Mammary epithelial cell (primary cell): ENCODE measurements at places on chromosomes 2 and 18.

GRCh38 chr2:3902131-3902530 is 198.8 kb downstream of the DCDC2C start:
- no peak for DNase-seq

DNA sequence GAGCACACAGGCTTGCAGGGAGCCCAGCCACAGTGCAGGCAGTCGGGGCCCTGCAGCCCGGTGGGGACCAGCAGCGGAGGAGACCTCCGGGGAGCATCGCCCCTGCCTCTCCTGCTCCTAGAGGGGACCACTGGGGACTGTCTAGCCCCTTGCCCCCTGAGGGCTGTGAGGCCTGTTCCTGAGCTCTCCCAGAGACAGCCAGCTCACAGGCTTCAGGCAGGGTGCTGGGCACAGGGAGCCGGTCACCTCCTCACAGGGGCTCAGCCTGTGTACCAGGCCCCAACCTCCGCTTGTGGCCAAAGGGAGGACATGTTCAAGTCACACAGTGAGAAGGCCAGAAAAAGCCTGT is 3.5 kb upstream of the NMUR1 start:
- no peak for DNase-seq

GRCh38 chr2:12106440-12107080 is 360.1 kb downstream of the LPIN1 start:
- peak; percentile 20 for DNase-seq

- peak; percentile 100 for DNase-seq
These were observed 5.3 kb upstream of the VPS4B start for GRCh38 chr18:63427558-63427957.

DNA sequence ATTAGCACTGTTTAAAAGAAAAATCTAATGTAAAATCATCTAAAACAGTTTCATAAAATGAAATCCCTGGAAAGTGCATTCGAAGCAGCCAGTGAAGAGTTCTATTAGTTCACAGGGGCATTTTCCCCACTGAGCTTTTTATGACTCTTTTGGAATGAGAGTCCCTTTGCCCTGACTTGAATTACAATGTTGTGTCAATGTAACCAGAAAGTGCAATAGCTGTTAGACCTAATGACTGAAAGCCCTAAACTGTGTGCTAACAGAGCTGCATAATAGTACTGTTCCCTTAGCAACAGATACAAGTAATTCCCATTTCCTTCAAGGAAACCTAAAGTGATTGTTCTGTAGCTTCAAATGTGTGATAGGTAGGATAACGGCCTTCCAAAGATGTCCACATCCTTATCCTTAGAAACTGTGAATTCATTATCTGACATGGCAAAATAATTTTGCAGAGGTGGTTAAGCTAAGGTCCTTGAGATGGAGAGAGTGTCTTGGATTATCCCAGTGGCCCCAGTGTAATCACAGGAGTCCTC is 134.4 kb downstream of the L3MBTL4 start:
- DNase-seq = no peak

GRCh38 chr18:63444580-63444979 is 22.3 kb upstream of the VPS4B start:
- peak; percentile 96 for DNase-seq

GRCh38 chr18:6610466-6610865 is 119.0 kb upstream of the ARHGAP28 start:
- peak; percentile 20 for DNase-seq

DNA sequence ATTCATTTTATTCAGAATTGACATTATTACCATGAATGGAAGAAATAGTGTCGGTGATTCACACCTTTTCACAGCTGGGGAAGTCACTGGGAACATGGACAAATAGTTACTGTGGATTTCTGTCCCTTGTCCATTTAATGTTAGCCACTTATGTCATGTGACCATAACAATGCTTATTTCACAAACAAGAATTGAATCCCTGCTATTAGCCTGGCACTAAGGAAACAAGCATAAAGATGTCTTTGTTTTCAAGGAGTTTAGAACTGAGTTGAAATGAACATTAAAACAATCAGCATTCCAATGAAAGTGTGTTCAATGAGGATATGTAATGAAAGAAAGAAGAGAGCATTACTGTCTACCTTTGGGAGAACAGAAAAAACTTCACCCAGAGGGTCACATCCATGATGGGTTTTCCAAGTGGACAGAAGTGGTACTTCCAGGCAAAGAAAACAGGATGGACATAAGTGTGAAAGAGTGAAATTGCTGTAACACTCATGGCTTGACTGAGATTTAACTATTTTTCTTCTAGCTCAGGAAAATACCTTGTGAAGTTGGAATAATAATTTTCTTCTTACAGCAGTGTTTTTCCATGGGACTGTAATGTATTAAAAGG is 324.5 kb upstream of the UBE2E3 start:
- no peak for DNase-seq

DNA sequence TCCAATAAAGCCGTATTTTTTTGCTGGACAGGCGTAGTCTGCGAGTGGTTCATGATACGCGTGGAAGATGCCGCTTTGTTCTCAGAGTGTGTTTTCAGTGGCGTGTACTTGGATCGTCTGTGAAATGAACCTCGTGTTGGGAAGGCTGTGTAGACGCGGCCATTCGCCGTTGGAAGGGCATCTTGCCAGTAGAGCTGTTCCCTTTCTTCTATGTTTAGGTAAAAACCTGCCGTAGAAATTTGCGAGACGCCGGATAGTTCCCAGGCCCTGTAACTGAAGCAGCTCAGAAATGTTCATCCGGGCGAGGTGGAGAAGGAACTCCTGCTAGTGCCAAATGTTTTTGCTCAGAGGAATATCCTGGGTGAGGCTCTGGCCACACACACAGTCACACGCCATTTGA is 133.6 kb downstream of the NFATC1 start:
- no peak for DNase-seq

GRCh38 chr2:238231251-238231793 is 8.5 kb downstream of the HES6 start:
- DNase-seq = peak; percentile 51

- DNase-seq = no peak
These were observed 15.5 kb downstream of the NCK2 start for GRCh38 chr2:105760191-105760590.

DNA sequence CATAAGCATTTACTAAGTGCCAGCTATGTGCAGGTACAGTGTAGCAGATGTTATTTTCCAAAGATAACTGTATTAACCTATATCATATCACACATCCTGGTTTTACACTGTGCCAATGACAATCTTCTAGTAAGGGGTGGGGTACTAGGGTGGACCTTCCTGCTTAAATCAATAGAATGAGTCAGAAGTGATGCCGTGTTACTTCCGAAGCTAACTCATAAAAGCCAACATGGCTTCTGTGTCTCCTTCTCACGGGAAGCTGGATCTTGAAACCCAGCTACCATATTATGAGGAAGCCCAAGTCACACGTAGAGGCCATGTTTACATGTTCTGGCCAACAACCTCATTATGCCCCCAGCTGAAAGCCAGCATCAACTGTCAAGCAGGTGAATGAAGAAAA is 59.1 kb downstream of the MRPL33 start:
- no peak for DNase-seq

- no peak for DNase-seq
These were observed 45.1 kb upstream of the ATP6V1B1 start for GRCh38 chr2:70890469-70891065.

DNA sequence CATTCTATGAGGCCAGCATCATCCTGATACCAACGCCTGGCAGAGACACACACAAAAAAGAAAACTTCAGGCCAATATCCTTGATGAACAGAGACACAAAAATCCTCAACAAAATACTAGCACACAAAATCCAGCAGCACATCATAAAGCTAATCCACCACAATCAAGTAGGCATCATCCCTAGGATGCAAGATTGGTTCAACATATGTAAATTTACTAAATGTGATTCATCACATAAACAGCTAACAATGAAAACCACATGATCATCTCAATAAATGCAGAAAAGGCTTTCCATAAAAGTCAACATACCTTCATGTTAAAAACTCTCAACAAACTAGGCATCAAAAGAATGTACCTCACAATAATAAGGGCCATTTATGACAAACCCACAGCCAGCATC is 65.3 kb downstream of the WDPCP start:
- DNase-seq = no peak

- no peak for DNase-seq
These were observed 327.6 kb upstream of the CYP26B1 start for GRCh38 chr2:72475246-72475645.

DNA sequence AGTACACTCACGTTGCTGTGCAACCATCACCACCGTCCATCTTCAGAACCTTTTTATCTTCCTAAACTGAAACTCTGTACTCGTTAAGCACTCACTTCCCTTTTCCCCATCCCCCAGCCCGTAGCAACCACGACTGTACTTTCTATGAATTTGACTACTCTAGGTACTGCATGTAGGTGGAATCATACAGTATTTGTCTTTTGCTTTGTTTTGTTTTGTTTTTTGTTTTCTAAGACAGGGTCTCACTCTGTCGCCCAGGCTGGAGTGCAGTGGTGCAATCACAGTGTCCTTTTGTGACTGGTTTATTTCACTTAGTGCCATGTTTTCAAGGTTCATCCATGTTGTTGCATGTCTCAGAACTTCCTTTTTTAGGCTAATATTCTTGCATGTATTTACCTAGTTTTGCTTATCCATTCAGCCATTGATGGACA is 7.0 kb upstream of the TYMS start:
- DNase-seq = no peak

GRCh38 chr2:222526480-222527277 is 102.3 kb downstream of the SGPP2 start:
- DNase-seq = no peak

GRCh38 chr2:64996871-64997307 is 7.7 kb downstream of the SLC1A4 start:
- no peak for DNase-seq

- DNase-seq = peak; percentile 81
These were observed 41.5 kb downstream of the SUCLG1 start for GRCh38 chr2:84417453-84418145.

DNA sequence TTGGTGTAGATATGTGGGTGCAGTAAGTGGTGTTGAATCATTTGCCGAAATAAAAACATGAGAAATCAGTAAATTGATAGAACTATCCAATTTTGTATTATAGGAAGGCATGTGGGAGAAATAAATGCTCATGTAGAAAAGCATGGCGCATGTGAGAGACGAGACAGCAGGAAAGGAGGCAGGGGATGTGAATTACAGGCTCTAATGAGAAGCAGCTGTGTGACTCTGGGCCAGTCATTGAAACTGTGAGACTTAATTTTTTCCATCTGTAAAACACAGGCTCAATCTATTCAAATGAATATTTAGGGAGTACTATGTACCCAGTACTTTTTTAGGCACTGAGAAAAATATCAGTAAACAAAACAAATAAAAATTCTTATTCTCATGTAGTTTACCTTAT is 42.6 kb upstream of the MAP3K20 start:
- no peak for DNase-seq

DNA sequence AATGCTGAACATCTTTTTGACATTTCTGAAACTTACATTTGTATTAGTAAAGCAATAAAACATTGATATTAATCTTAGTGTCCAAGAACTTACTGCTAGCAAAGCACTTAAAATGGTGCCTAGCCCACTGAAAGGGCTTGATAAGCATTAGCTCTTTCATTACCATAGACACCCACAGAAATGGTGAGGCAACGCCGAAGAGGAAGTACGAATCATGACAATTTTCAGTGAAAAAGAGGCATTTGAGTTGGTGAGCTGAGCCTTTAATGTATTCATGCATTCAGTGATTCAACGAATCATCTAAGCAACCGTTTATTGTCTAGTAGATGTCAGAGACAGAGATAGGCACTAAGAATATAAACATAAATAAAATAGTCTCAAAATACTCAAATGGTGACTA is 101.1 kb downstream of the PIGN start:
- no peak for DNase-seq

DNA sequence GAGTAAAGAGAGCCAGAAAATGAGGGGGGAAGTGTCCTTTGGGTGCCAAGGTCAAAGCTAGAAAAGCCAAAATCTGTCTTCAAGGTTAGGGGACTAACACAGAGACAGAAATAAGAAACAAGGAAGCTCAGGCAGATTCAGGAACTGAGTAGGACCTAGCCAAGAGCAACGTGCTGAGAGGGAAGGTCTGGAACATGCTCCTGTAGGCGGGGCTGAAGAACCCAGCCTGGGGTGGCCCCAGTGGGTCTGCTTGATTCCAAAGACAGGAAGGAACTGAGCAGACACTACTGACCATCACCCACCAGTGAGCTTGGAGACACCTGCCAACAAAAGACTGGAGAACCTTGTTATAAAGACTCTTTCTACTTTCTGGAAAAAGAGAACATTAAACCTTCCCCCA is 105.1 kb downstream of the SP3 start:
- DNase-seq = no peak

- no peak for DNase-seq
These were observed 7.1 kb downstream of the CAPN13 start for GRCh38 chr2:30800159-30800558.

DNA sequence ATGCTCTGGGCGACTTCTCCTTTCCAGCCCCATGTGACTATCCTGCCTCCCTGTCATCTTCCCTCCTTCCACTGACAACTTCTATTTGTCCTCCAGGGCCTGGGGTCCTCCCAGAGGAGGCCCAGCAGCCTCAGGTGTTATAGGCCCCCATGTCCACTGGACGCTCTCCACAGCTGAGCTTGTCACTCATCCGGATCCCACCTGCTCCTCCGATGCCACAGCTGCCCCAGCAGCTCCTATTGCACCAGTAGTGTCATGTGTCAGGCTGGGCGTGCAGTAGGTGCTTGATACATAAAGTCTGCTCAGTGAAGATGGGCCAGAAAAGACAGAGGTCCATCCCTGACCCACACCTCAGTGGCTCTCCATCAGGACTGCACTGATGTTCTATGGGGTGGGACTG is 305.7 kb upstream of the MYT1L start:
- no peak for DNase-seq

DNA sequence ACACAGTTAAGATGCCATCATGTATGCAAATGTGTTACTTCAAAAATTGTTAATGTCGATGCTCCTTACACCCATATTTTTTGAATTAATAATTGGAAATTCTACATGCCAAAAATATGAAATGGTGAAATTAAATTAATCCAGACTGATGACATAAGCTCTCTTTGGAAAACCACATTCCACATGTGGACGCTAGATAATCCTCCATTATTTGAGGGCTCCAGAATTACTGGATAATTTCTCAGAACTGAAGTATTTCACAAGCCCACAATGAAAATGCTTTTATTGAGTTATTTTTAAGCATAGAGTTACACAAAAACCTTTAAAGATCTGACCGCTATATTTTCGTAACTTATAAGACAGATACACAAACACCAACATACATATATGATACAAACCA is 47.8 kb downstream of the FARSB start:
- DNase-seq = no peak

DNA sequence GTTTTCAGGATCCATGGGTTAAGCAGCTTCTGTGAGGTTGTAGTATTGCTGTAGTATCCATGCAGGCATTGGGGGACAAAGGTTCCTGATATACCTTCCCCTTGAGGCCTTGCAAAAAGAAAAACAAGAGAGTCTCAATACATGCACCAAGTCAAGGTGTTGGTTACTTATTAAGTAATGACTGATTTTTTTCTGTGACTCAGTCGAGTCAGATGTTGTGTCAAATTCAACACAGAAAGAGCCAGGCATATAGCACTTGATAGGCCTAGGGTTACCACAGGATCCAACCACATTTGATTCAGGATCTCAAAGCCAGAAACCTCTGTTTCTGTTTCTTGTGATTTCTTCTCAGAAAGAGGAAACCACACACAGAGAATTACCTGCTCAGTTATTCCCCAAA is 24.9 kb upstream of the CD8A start:
- no peak for DNase-seq
